SIG-M5 (cell line): ENCODE measurements at places on chromosomes 16 and 17.

- DNase-seq, result no peak
Observed at GRCh38 chr17:43988301-43988700, 16.1 kb upstream of the NAGS start.

DNA sequence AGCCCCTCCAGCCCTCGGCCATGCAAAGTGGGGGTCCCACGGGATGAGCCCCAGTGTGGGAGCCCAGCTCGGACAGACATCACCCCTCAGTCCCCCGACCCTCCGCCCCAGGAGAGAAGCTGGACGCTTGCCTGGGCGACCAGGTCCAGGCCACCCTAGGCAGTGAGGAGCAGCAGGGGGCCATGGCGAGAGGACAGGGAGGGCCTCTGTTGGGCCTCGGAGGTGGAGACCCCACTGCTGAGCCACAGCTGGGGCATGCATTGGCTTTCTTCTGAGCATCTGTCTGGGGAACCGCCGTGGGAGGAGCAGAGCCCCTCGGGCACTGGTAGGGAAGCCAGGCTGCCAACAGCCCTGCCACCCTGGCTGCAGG lies 13.0 kb downstream of the ACTG1 start:
- no peak for DNase-seq

- no peak for DNase-seq
Observed at GRCh38 chr17:34979650-34980352, 511 bp upstream of the LIG3 start.

DNA sequence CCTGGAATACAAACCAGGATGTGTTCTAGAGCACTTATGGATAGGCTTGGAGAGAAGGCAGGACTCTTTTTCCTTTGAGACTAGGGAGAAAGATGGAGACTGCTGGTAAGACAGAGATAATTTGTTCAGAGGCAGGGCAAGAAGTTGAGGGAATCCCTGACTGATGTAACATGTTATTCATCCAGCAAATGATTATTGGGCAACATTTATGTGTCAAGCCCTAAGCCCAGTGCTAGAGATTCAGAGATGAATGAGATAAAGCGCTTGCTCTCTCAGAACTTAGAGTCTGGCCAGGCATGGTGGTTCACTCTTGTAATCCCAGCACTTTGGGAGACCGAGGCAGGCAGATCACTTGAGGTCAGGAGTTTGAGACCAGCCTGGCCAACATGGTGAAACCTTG lies 47.8 kb upstream of the NUFIP2 start:
- DNase-seq, result peak; percentile 50

- DNase-seq, result no peak
Observed at GRCh38 chr17:31327534-31328159, 6.2 kb upstream of the EVI2A start.

GRCh38 chr17:76182016-76182764 lies 41.1 kb upstream of the FOXJ1 start:
- DNase-seq, result peak; percentile 34

DNA sequence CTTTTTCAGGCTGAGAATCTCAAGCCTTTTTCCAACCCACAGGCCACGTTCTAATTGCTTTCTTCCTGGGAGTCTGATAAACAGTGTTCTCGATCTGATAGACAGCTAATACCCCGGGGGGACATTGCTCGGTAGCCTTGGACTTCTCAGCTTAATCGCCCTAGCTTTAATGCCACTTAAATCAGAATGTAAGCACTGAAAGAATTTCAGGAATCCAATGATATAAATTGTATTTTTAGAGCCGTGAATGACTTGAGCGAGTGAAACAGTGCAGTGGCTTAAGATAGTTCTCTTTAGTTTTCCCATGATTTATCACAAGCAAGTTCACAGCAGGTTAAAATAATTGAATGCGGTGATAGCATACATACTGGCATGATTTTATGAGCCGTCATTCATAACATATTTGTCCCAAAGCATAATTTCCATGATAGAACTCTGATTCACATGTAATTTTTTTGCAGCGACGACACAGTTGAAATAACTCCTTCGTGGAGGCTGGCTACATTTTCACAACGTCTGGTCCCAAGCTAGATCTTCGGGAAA lies 116.1 kb upstream of the MYOCD start:
- DNase-seq, result no peak

DNA sequence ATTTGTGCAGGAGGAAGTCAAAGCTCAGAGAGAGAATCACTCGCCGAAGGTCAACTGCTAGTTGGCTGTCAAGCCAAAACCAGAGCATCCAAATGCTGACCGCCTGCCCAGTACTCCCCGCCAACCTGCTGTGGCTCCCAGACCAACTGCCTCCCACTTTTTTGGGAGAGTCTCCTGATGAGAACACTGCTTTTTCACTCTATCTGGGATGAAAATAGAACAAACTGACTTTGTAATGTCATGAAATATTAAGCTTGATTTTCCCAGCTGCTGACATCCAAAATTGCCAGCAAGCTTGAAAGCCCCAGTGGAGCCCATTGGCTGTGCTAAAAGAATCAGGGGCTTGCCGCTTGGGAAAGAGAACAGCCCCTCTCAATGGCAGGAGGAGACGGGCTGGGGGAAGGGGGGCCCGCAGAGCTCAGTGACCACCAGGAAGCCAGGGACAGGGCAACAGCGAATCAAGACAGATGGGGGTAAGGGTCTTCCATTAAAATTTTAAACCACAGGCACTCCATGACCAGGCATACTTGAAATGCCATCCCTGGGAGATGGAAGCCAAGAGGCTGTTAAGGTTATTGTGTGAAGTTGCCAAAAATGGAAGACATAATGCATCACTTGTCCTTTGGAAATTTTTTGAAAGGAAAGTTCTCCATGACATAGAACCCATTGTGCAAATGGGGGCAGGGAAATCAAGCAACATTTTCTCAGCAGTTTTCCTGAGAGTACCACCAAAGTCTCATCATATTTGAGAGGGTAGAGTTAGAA lies 125.7 kb upstream of the CDH5 start:
- no peak for DNase-seq

DNA sequence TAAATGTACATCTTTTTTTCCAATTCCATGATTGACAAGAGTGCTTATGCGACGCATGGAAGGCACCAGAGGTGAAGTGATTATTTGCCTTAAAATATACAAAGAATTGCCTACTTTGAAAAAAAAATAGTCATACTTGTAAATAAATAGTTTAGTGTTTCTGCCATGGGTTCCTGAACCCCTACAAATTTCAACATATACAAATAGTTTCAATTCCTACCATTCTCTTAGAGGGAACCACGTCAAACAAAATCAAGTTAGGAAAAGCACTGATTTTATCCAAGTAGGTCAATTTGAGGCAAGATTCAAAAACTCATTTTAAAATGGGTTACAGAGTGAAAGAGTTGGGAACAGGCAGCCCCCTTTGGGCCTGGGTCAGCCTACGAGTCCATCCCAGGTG lies 11.7 kb downstream of the CMTM3 start:
- DNase-seq, result no peak

DNA sequence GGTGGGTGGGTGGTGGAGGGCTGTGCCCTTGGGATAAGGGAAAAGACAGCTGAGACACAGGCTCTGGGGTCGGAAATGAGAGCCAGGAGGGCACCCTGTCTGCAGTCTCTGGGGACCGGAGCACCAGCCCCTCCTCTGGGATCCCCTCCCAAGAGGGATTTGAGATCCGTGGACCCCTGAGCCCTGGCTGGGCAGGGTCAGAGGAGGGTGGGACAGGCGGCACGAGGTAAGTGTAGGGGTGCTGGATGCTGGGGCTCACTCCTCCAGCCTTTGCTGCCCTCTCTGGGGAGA lies 425 bp downstream of the SGSH start:
- DNase-seq, result no peak

DNA sequence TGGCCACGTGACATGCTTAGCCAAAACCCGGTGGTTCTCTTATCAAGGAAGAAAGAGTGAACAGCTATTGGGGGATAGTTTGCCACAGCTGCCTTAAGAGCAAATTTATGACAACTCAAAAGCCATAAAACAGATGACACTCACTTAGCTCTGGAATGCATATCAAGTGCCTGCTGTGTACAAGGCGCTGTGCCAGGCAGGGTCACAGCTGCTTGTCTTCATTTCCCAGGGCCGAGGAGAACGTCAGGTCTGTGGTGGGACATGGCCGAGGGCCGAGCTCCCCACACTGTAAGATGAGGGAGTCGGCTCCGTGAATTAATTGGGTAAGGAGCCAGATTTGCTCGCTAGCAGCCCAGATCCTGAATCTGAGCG lies 14.0 kb downstream of the EEF2K start:
- DNase-seq, result no peak

DNA sequence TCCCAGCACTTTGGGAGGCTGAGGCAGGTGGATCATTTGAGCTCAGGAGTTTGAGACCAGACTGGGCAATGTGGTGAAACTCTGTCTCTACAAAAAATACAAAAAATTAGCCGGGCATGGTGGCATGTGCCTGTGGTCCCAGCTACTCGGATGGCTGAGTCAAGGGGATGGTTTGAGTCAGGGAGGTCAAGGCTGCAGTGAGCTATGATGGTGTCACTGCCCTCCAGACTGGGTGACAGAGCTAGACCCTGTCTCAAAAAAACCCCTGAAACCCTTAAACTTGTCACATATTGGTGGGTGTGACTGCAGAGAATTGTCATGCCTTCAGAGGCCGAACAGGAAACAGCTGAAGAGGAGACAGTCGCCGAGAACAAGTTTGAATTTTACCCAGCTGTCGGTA lies 13.4 kb downstream of the RPTOR start:
- no peak for DNase-seq

DNA sequence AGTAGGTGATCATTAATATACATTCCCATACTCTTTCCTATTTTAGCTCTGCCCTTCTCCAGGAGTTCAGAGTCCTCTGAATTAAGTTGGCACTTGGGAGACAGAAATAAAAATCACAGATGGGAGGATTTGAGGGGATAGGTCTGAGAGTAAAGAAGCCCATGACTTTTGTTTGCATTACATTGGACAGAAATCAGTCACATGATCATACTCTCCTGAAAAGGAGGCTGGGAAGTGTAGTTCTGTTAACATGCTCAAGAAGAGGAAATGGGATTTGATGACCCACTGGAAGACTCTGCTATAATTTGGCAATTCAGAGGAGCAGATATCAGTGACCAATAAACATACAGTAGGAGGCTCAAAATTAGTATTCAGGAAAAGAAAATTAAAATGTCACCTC lies 674.9 kb upstream of the C16orf82 start:
- no peak for DNase-seq

GRCh38 chr17:16288860-16289571 lies 64.3 kb downstream of the CENPV start:
- no peak for DNase-seq

GRCh38 chr17:12250973-12251372 lies 230.3 kb downstream of the MAP2K4 start:
- DNase-seq, result no peak

- no peak for DNase-seq
Observed at GRCh38 chr16:21959050-21959449, 5.9 kb downstream of the UQCRC2 start.

DNA sequence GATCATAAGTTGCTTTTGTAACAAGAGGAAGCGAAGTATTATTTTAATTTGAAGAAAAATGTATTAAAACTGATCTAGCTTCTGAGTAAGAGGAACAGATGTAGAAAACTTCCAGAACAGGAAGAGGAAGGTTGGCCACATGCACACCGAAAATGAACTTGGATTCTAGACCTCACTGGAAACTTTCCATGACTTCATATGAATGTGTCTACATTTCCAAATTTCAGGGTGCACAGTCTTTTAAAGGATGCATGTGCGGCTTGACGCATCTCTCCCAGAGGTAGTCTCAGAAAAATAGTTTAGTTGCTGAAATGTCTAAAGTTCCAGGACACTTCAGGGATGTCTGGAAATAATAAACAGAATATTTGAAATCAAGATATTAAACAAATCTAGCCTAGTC lies 275.1 kb upstream of the MYOCD start:
- DNase-seq, result no peak

- DNase-seq, result no peak
Observed at GRCh38 chr16:19515757-19516156, 6.1 kb downstream of the GDE1 start.

- DNase-seq, result no peak
Observed at GRCh38 chr17:74369221-74369620, 1.9 kb downstream of the GPR142 start.

GRCh38 chr17:64107500-64108236 lies 22.3 kb downstream of the ERN1 start:
- DNase-seq, result no peak

DNA sequence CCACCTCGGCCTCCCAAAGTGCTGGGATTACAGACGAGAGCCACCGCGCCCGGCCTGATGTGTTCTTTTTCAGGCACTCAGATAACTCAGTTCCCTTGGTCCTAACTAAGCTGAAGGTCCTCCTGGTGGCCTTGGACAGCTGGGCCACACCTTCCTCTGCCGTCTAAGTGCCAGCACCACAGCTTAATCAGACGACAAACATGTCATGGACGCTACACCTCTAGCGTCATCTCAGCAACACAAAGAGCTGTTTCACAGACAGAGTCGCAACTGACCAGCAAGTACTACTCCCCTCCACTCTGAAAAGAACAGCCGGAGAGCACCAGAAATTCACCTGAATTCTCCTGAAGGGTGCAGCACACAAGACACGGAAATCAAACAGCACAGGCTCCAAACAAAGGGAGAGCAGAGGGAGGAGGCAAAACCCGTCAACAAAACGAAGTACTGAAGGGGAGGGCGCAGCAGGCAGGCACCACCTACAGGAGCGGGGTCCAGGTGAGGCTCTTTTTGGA lies 4.4 kb downstream of the TRAP1 start:
- DNase-seq, result no peak

- DNase-seq, result no peak
Observed at GRCh38 chr16:30399435-30400186, 4.4 kb downstream of the ZNF48 start.

GRCh38 chr16:89346869-89347268 lies 129.4 kb downstream of the ZNF778 start:
- no peak for DNase-seq
